ENCODE measurements at places on chromosomes 4 and X. TPM values are rescaled to one million over a fixed set of nuclear protein-coding genes. Genes with fewer than 3 reads are reported as not detected.

The POU3F4 gene
- total RNA-seq, result not detected

The PNPLA4 gene
- 32.9 TPM for total RNA-seq

The PCYT1B gene
- 0.04 TPM for total RNA-seq

The GLRA3 gene
- total RNA-seq, result not detected

The NLGN4X gene
- total RNA-seq, result 183 TPM

The LRBA gene
- 113 TPM for total RNA-seq

DNA sequence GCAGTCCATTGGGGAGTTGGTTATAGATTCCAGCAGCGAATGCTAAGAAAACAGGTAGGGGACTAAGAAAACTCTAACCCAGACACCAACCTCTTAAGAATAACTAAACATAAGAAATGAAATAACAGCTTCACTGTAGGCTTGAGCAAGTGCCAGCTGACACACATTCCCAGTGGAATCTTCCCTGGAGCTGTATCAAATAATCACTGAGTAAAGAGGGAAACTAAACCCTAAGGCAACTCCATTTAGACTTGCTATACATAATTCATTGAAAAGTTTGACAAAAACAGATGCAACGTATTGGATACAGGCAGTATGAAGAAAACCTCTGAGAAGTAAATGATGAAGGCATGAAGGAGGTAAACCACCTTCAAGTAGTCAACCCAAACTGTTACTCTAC lies 293.5 kb downstream of the OPHN1 start:
- no peak for DNase-seq

- no peak for DNase-seq
These were observed 7.7 kb downstream of the COL4A5 start for GRCh38 chrX:108447303-108447702.

- no peak for DNase-seq
These were observed 67.0 kb downstream of the MAOB start for GRCh38 chrX:43815209-43815608.

DNA sequence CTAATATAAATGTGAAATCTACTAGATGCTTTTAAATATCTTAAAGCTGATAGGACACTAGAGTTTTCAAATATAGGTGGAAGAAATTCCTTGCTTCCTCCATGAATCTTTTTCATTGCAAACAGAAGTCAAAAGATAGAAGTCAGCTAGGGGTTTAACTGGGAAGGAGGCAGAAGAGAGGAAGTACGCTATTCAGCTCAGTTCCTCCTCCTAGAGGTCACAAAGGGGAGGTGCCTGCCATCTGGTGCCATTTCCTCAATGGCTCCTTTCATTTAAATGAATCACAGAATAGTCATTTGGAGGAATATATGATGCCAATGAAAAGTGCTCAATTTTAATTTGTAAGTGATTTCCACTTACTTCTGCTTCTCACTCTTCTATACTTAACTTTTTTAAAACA lies 8.5 kb downstream of the COL25A1 start:
- peak; percentile 83 for DNase-seq

- DNase-seq, result peak; percentile 47
These were observed 103.6 kb downstream of the RAPGEF2 start for GRCh38 chr4:159206427-159206871.

DNA sequence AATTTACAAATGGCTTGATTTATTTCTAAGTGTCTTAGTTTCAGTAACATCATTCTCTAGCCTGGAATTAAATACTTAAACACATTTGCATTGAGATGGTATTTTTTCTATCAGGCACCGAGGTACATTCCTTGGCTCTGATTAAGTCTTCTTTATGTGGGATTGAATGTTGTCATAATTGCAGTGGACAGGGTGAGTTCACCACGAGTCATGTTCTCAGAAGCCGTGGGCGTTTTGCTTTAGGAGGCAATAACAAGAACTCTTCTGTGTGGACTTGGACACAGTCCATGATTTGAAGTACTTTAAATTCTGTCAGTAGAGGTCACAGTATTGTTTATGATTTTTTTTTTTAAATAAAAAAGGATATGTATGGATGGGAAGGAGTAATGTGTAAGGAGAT lies 57.1 kb upstream of the EFHC2 start:
- no peak for DNase-seq

- DNase-seq, result peak; percentile 66
These were observed 176.5 kb downstream of the AR start for GRCh38 chrX:67720344-67720743.

DNA sequence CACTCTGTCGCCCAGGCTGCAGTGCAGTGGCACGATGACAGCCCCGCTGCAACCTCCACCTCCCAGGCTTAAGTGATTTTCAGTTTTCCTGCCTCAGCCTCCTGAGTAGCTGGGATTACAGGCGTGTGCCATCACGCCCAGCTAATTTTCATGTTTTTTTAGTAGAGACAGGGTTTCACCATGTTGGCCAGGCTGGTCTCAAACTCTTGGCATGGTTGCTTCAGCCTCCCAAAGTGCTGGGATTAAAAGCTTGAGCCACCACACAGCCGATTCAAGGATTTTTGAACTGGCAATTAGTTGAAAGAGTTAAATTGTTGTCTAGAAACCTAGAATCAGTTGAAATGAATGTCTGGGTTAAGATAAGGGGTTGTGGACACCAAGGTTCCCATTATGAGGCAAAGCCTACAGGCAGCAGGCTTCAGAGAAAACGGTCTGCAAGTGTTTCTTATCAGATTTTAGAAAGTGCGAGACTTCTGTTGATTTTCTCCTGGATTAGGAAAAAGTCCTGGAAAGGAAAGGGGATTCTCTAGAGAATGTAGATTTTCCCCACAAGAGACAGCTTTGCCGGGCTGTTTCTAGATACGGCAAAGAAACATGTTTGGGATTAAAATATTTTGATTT lies 8.3 kb upstream of the CCNI start:
- no peak for DNase-seq

DNA sequence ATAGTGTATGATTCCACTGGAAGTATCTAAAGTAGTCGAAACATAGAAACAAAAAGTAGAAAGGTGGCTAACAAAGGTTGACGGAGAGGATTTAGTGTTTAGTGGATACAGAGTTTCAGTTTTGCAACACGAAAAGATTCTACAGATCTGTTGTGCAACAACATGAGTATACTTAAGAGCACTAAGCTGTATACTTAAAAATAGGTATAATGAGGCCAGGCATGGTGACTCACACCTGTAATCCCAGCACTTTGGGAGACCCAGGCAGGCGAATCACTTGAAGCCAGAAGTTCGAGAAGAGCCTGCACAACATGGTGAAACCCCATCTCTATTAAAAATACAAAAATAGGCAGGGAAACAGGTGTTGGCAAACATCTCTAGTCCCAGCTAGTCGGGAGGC lies 7.9 kb upstream of the ATRX start:
- DNase-seq, result no peak

GRCh38 chrX:107971636-107972035 lies 10.5 kb downstream of the TEX13B start:
- no peak for DNase-seq

Data from Karpas-422 (cell line).